Activated T-helper 2 cell treated with anti-CD3 and anti-CD28 coated beads, Interferon-gamma antibody, Interleukin-2, Interleukin-4, amounts not matched to agents 10 μg/mL and 5 μg/mL and 100 μg/mL, durations not matched to agents 14 hours and 24 hours and 36 hours (primary cell): ENCODE measurements at places on chromosomes 6 and 20. TPM values are rescaled to one million over a fixed set of nuclear protein-coding genes. Genes with fewer than 3 reads are reported as not detected.

- DNase-seq: no peak
Measured at GRCh38 chr6:30542404-30542725, 13.9 kb downstream of the GNL1 start.

Gene HLA-DRB5
- 10.6 and 12.6 TPM in 2 replicates for total RNA-seq

Gene PRICKLE4
- not detected in 2 replicates for total RNA-seq

DNA sequence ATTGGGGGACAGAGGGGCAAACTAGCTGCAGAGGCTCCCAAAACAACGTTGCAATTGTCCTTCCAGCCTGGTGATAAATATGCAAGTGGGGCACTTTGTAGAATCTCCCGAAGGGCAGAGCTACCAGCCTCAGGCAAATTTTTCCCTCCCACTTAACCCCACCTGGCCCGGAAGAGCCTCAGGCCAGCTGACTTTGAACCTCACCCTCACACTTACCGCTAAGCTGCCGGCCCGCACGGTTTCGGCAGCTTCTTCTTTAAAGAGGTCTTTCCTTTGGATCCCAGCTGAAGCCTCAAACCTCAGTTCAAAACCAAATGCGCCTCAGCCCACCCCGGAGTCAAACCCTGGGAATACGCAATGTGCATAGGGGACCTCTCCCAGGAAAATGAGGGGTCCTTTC lies 2.5 kb downstream of the OVOL2 start:
- DNase-seq: no peak

Gene GPRC6A
- not detected in 2 replicates for total RNA-seq

DNA sequence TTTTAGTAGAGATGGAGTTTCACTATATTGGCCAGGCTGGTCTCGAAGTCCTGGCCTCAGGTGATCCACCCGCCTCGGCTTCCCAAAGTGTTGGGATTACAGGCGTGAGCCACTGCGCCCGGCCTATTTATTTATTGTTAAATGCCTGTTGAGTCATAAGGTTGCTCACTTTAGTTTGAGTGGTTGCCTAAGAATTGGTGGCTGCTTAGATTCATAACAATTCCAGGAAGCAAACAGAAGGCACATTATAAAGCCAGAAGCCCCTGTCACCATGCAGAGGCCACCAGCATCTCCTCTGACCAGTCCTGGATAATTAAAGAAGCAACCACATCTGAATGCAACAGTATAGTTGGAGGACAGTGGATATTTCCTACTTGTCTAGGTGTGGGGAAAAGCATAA lies 24.0 kb upstream of the ARMH2 start:
- DNase-seq: no peak

Gene EPHA7
- total RNA-seq: not detected in 2 replicates

GRCh38 chr6:20024316-20024673 lies 187.1 kb downstream of the ID4 start:
- no peak for DNase-seq

Gene ENPP4
- total RNA-seq: 5.4 TPM in 2 replicates

Gene MAP7
- 0.94 and 1.2 TPM in 2 replicates for total RNA-seq

Gene AHI1
- 201 and 203 TPM in 2 replicates for total RNA-seq

Gene EEF1A2
- 1.4 and 2.4 TPM in 2 replicates for total RNA-seq

Gene SLA2
- 54.9 and 56.5 TPM in 2 replicates for total RNA-seq

DNA sequence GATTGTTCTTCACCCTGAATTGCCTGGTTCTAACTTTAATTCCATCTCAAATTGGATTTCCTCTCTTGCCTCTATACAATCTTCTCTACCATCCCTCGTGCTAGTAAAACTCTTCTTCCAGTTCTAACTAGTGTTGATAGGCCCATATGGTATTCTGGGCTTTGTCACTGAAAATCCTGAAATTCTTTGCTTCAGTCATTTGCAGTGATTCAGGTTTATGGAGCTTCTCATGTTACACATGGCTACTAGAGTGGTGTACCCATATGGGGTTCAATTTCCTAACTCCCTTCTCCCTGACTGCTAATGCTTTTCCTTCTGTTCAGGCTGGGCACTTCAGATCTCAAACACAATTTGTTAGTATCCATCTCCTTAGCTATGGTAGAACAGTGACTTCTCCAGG lies 956.6 kb downstream of the KIF16B start:
- DNase-seq: no peak

DNA sequence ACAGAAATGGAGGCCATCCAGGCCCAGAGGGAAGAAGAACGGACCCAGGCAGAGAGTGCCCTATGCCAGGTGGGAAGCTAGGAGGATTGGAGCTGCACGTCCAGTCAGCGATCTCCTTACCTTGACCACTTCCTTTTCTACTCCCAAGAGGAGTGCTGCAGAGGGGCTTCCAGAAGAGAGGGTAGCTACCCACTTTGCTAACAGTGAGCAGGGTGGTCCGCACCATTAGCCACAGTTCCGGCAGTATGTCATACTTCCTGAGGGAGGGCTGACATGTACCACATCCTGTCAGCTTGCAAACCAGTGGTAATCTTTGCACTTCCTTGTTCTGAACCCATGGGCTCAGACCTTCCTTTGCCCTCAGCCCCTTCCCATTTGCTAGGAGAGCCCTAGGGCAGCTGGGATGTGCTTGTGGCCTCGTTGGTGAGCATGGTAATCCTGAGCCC lies 35.4 kb downstream of the CEP250 start:
- peak; percentile 63 for DNase-seq

GRCh38 chr20:9352739-9353138 lies 161.7 kb upstream of the LAMP5 start:
- DNase-seq: no peak

Gene ESR1
- total RNA-seq: not detected in 2 replicates

Gene ATP6V1G2
- 0.69 and 0.82 TPM in 2 replicates for total RNA-seq

Gene OSER1
- total RNA-seq: 21.4 and 22.4 TPM in 2 replicates

Gene TRDN
- total RNA-seq: not detected in 2 replicates

- no peak for DNase-seq
Measured at GRCh38 chr20:23612396-23612795, 6.7 kb upstream of the CST9 start.

Gene MLN
- total RNA-seq: not detected in 2 replicates

DNA sequence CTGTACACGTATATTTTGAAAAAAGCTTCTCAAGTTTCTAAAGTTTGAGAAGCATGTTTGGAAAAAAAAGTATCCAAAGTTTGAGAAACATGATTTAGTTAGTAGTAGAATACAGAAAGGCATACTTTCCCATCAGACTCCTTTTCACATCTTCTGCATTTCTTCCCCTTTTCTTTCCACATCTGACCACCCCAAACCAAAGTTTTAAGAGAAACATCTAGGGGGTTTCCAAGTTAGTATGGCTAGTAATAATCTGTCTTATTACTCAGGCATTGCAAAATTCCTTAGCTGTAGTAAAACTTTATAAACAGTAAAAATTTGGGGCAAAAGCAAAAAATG lies 63.0 kb upstream of the IL20RA start:
- DNase-seq: no peak

- DNase-seq: no peak
Measured at GRCh38 chr20:54115172-54115854, 44.9 kb upstream of the BCAS1 start.

Gene CNBD2
- 3.6 and 4.4 TPM in 2 replicates for total RNA-seq
